ENCODE measurements at places on chromosomes 11 and 22.

DNA sequence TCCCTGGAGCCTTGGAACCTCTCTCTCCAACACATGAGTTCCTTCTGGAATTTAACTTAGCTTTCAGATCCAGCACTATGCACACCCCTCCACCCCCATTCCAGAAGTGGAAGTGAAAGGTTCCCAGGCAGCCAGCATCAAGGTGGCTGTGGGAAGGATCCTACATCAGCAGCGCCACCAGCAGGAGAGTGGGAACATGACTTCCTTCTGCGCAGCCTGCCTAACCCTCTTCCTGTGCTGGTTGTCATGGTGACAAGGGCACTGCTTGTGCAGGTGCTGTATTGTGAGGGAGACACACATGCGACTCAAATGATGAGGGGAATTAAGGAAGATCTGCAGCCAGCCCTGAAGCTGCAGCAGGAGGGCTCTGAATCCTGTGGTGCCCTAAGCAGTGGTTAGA lies 904.5 kb upstream of the API5 start:
- DNase-seq, result no peak

GRCh38 chr11:75223954-75224643 lies 16.5 kb upstream of the TPBGL start:
- no peak for DNase-seq

GRCh38 chr11:94678901-94679300 lies 89.3 kb upstream of the AMOTL1 start:
- no peak for DNase-seq

DNA sequence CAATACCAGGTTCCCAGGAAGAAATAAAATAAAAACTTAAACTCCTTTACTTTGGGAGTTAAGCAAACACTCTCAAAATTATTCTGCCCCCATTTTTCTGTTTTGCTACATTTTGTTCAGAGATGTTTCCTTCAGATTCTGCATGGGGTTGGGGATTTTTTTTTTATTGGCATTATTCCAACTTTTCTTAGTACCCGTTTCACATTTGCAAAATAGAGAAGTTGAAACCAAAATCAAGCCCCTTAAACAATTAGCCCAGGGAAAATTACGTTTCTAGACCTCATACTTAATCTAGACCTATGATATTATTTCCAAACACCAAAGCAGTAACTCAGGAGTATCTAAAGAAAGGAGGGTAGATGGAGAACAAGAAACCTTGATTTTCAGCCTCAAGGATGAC lies 20.6 kb upstream of the MS4A7 start:
- DNase-seq, result peak; percentile 66

- no peak for DNase-seq
Observed at GRCh38 chr11:97751952-97752351, 1268.8 kb upstream of the CNTN5 start.

- no peak for DNase-seq
Observed at GRCh38 chr11:126327281-126328000, 23.6 kb downstream of the DCPS start.

Data from inflammatory macrophage treated with lipopolysaccharide for 4 hours (primary cell).